CD4-positive, alpha-beta T cell treated with Interleukin-21 for 1 hour (primary cell): ENCODE measurements at places on chromosomes 16 and 17.
A peak's percentile ranks its signal among the peaks of the same experiment; 100 is the strongest.

DNA sequence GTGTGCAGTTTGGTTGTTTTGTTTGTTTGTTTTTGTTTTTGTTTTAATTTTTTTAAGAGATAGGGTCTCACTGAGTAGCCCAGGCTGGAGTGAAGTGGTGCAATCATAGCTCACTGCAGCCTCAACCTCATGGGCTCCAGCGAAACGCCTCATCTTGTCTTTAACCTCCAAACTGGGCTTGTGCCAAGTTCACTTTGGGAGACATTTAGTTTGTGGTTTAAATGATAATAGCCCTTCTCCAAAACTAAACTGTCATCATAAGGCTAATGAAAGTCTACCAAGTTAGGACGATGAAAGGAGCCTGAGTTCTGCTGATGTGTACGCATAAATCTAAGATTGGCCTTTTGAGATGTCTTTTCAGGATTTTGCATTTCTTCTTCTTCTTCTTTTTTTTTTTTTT is 6.5 kb upstream of the CARD14 start:
- DNase-seq, result no peak

DNA sequence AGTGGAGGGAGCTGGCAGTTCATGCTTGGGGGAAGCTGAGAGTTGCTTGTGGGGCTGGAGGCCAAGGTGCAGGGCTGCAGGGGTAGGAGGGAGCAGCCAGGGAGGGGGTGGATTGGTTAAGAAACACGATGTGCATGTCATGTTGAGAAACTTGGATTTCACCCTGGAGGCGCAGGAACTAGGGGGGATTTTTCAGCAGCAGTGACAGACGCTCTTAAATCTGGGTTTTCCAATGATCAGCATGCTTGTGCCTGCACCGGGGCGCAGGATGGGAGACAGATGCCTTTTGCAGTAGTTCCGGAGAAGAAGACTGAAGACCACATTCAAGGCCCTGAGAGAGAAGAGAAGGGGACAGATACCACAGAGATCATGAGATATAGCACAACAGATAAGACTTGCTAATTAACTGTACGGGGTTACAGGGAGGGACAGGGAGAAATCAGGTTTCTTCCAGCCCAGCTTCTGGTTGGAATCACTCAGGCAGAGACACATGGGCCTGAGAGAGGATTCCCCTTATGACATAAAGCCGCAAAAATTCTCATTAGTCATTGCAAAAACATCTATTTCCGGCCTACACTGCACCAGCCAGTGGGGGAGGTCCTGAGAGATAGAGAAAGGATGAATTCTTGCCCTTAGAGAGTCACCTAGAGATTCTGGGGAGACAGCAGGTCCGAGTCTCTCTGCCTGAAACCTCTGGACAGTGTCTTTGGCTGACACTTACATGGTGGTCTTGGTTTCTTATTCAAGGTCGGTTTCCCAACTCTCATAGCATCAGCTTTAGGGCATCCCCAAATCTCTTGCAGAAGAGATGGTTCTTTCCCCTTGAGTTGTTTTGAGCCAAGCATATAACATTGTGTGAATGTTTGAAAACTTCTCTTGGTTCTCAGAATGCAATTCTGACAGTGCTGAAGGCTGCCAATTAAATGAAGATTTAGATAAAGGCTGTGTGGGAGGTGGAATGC is 27.1 kb downstream of the CDH13 start:
- DNase-seq, result peak; percentile 74

GRCh38 chr17:78831688-78832540 is 8.7 kb downstream of the USP36 start:
- DNase-seq, result no peak

- DNase-seq, result no peak
Measured at GRCh38 chr16:1192384-1193073, 32.5 kb downstream of the TPSG1 start.

- no peak for DNase-seq
Measured at GRCh38 chr17:41393826-41394225, 3.6 kb downstream of the KRT31 start.

DNA sequence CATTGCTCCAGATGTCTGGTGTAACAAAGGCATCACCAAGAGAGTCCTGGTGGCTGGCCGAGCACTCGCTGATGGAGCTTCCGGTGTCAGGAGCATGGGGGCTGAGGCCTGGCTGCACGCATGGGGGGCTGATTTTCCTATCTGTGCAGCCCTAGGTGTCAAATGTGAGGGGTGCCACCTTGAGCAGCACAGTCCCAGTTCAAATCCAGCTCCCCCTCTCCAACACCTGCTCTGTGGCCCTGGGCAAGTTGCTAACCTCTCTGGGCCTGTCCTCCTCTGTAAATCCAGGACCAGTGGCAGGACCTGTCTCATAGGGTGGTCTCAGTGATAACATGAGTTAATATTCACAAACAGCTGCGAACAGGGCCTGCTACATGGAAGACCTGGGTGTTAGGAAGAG is 12.9 kb downstream of the ENPP7 start:
- DNase-seq, result no peak

- DNase-seq, result no peak
Measured at GRCh38 chr17:17810084-17810894, 26.5 kb downstream of the SREBF1 start.

GRCh38 chr16:62225675-62226074 is 189.4 kb upstream of the CDH8 start:
- DNase-seq, result peak; percentile 6
